NCI-H2081 (cell line): ENCODE measurements at places on chromosomes 6 and 20.

DNA sequence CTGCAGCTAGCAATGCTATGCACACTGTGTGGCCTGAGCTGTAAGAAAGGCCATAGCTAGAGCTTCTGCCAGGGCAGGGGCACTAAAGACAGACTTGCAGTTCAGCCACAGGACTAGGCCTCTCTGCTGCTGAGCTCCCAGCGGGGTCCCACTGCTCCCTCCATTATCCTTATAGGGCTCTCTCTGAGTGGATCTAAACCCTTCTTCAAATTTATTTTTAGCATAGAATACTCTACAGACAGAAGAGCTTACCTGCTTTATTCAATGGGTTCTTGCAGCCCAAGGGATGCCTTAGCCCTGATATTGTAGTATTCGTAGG is 100.9 kb upstream of the MLN start:
- no peak for DNase-seq

- DNase-seq: no peak
Observed at GRCh38 chr6:138175596-138175995, 13.9 kb downstream of the ARFGEF3 start.

GRCh38 chr6:99026135-99026534 is 78.4 kb upstream of the FBXL4 start:
- DNase-seq: no peak

- DNase-seq: no peak
Observed at GRCh38 chr20:61938839-61939690, 126.6 kb downstream of the TAF4 start.

DNA sequence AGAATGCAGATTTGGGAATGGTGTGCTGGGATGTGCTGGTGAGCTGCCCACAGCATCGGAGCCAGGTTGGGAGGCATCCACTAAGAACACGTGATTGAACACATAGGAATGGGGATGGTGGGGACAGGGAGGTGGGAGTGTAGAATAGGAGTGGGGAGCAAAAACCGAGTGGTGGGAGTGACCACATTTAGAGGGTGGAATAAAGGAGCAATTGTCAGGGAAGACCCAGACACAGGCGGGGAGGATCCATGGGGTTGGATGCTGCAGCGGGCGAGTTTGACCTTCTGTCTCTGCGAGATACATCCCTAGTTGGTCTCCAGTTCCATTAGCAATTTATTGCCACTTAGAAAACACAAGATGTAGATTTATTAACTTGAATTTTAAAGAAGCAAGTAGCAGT is 4.7 kb downstream of the NAA20 start:
- DNase-seq: no peak

DNA sequence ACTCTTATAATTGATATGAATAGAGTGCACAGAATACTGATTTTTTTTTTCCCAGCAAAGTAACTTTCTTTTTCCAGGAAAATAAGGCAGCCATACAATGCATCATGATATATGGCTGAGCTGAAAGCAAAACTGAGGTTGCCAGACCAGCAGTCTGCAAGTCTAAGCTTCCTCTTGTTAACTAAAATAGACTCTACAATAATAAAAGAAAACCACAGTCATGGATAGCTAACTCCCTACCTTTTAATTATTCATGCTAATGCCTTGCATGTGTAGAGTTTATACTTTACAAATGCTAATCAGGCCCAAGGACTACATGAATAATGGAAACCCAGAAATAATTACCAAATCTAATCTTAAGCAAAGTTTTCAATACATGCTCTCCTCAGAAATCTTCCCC is 47.4 kb downstream of the MAP7 start:
- DNase-seq: no peak
